Non-pigmented ciliary epithelial cell (primary cell): ENCODE measurements at places on chromosomes 1 and 21.

GRCh38 chr1:77668924-77669449 lies 13.5 kb downstream of the ZZZ3 start:
- DNase-seq, result no peak

DNA sequence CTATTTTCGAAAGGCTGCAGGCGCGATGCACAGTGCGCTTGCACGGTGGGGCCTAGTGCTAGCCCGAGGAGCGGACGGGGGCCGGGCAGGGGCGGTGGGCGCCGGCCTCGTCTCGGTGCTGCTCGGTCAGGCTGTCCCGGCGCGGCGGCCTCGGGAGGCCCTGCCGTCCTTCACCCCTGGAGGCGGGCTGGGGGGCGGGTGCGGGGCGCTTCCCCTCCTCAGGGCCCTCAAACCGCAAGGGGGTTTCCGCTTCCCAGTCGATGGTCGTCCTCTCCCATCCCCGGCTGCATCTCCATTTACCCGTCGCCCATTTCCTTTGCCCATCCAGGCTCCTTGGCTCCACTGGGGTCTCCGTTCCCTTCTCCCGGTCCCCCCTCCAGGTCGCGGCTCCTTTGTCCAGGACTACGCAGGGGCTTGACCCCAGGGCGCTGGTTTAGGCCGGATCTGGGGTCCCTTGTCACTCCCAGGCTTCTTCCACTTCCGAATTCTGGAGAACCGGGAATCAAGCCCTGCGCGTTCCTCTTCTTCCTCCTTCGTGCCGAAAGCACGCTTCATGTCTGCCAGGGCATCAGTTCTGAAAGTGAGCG lies 196.3 kb upstream of the LMO4 start:
- DNase-seq, result no peak

DNA sequence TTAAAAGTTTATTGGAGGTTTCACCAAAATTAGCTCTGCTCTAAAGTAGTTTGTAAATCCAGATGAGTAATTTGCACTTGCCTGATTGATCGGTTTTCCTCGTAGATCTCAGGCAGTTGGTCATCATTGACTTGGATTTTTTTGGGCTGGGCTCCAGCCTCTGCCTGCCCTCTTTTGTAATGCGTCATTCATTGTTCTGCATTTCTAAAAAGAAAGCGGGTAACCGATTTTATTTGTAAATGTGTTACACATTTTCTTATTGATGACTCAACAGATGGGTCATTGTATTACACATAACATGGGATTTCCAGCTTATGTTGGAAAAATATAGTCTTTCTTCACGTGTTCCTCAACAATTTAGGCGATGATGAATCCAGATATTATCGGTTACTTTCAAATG lies 5.5 kb downstream of the ETS2 start:
- DNase-seq, result no peak

GRCh38 chr1:45016090-45016697 lies 4.1 kb downstream of the UROD start:
- no peak for DNase-seq
